ENCODE measurements at places on chromosomes 11 and 22.

- no peak for DNase-seq
Observed at GRCh38 chr11:20754933-20755332, 85.5 kb downstream of the NELL1 start.

GRCh38 chr11:44178381-44178780 lies 82.9 kb downstream of the EXT2 start:
- no peak for DNase-seq

DNA sequence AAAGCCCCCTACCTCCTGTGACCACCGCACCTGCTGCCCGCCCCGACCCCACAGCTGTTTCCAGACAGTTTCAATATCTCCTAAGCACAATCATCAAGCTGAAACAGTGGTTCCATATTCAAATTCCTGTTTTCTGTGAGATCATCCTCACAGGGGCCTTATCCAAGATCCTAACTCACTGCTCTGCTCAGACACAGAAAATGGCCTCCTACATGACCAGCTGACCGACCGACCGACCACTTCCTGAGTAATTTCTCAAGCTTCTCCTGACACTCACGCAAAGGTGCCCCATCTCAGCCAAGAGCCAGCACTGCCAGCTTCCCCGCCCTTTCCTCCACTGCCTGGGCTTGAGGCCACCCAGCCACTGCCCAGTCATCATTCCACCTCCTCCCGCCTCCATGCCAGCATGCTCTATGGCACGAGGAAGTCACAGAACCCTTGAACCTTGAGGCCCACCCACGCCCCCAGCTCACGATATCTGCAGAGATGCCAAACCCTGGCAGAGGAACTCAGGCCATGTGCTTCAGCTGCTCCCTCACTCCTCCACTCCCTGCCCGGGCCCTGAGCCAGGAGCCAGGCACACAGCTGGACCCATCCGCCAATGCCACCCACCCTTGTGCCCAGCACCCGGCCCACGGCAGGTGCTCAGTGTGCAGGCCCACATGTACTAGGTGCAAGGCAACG lies 14.0 kb downstream of the KIAA0930 start:
- no peak for DNase-seq

DNA sequence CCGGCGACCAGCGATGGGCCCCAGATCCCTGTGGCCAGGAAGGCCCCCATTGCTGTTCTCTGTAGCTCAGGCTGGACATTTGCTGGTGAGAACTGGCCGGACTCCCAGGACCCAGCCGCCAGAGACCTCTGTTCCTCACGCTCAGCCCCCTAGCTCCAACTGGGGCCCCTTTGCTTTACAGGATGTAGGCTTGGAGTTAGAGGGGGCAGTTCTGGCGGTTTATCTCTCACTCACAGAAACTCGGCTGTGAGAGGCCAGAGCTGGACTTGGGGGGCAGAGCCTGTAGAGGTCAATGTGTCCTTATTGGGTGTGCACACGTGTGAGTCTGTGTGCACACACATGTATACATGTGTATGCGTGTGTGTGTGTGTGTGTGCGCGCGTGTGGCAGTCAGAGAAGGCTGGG lies 502 bp downstream of the SMIM38 start:
- DNase-seq = no peak

GRCh38 chr11:96642583-96642982 lies 252.8 kb downstream of the JRKL start:
- no peak for DNase-seq

DNA sequence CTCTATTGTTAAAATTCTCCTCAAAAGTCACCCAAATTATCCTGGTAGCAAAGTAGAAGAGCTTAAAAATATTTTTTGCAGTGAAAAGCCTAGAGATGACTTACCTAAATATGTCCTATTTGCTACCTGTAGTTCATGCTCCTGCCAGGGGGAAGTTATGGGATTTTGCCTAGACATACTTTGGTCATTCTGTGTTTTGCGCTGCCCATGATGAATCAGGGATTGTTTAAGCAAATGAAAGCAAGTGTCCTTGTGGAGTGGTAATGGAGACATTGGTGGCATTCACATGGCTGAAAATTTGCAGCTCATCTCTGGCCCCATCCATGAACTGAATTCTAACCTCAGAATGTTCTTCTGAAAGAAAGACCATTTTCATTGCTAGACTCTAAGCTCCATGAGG lies 14.6 kb upstream of the SESN3 start:
- no peak for DNase-seq

DNA sequence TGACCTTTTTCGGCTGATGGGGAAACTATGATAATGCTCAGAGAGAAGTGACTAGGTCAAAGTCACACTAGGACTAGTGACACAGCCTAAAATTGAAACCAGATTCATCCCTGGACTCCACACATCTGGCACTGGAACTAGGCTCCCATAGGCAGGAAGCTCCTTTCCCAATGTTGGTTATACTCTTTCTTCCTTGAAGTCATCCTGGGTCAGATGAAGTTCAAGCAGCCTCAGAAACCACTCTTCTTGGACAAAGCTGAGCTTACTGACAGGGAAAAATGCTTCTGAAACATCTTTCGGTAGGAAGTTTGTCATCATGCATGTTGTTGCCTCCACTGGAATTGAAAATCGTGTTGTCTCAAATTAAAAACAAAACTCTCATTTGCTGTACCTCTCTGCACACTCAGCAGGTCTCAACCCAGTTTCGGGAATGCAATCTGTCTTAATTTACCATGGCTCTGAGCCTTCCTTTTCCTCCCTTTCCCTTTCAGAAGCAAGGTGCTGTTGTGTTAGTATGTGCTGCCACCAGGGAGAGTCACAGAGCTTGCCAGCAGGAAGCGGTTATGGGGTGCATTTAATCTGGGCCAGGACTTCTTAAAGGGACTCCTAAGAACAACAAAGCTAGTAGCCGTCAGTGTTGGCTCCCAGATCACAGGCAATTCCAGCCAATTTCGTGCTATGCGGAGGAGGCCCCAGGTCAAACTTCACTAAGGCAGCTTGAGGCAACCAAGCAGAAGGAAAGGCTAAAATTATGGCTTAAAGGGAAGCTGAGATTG lies 384.8 kb downstream of the TENM4 start:
- no peak for DNase-seq

DNA sequence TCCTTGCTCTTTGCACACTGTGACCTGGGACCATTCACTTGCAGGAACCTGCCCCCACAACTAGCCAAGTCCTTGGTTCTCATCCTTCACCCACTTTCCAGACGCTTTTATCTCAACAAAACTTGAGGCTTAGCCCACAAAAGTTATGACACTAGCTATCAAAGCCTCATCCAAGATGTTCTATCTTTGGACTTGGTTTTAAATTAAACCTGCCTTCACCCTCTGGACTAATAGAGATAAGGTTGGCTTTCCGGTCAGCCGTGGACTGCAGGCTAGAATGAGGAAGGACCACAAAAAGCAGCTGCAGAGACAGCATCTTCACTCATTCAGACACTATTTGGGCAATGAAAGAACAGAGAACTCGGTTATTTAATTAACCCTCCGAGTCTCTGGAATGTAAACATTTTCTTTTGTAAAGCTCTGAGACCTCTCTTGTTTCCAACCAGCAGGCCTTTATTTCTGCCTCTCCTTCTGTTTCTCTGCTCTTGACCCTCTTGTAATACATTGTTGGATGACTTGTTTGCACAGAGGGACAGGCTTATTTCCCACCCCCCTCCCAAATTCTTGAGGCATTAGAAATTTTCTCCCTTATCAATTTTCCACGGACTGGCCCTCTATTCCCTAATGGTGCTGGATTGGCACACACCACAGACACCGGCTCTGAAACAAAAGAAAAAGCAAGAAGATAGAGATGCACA lies 41.4 kb downstream of the ARL14EP start:
- no peak for DNase-seq

GRCh38 chr22:36544107-36544620 lies 15.2 kb upstream of the EIF3D start:
- DNase-seq = no peak
